ENCODE measurements at places on chromosomes 6 and 20. TPM values are rescaled to one million over a fixed set of nuclear protein-coding genes. Genes with fewer than 3 reads are reported as not detected.

DNA sequence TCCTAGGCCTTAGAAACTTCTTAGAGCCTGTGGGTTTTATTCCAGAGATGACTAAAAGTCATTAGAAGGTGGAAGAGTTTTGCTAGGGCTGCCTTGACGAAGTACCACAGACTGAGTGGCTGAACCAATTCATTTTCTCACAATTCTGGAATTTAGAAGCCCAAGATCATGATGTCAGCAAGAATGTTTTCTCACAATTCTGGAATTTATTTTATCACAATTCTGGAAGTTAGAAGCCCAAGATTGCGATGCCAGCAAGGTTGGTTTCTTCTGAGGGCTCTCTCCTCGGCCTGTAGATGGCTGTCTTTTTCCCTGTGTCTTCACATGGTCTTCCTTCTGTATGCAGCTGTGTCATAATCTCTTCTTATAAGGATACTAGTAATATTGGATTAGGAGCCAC is 672.9 kb upstream of the MARCKS start:
- no peak overlapping the region for H3K4me3 ChIP-seq
- DNase-seq = no peak

DNA sequence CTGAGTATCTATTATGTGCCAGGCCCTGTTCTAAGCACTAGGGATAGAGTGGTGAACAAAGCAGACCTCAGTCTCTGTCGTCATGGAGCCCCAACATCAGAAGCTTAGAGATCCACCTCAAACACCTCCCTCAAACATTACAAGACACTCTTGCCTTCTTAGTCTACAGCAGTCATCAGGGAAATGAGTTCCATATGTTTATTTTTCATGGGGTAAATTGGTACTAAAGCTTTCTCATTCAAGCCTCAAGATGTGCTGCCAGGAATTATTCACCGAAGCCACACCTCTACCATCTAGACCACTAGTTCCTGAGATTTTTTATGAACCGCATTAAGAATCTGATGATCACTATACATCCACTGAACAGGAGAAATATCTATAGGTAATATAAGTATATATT is 59.0 kb upstream of the TFB1M start:
- no peaks in the 10 kb centered on the region for H3K36me3 ChIP-seq
- no peak overlapping the region for H3K4me3 ChIP-seq
- H3K27me3 ChIP-seq = no peaks in the 10 kb centered on the region
- no peak overlapping the region for H3K27ac ChIP-seq
- H3K4me1 ChIP-seq = no peaks in the 10 kb centered on the region

- H3K27ac ChIP-seq = no peak overlapping the region
- H3K4me3 ChIP-seq = no peak overlapping the region
- peaks cover 7% of the 10 kb centered on the region for H3K27me3 ChIP-seq
- H3K36me3 ChIP-seq = no peaks in the 10 kb centered on the region
- H3K4me1 ChIP-seq = peaks cover 8% of the 10 kb centered on the region
- DNase-seq = no peak
Observed at GRCh38 chr20:63023936-63024571, 17.3 kb upstream of the BHLHE23 start.

GRCh38 chr6:39566456-39566855 is 158.8 kb downstream of the KIF6 start:
- no peak for DNase-seq
- H3K4me1 ChIP-seq = no peaks in the 10 kb centered on the region
- H3K36me3 ChIP-seq = no peaks in the 10 kb centered on the region
- no peaks in the 10 kb centered on the region for H3K27me3 ChIP-seq
- no peak overlapping the region for H3K4me3 ChIP-seq

Gene ALDH5A1
- total RNA-seq = 5.0 TPM

Measured in CD4-positive, alpha-beta T cell (primary cell).